ENCODE measurements at places on chromosomes 5 and 9. TPM values are rescaled to one million over a fixed set of nuclear protein-coding genes. Genes with fewer than 3 reads are reported as not detected.

DNA sequence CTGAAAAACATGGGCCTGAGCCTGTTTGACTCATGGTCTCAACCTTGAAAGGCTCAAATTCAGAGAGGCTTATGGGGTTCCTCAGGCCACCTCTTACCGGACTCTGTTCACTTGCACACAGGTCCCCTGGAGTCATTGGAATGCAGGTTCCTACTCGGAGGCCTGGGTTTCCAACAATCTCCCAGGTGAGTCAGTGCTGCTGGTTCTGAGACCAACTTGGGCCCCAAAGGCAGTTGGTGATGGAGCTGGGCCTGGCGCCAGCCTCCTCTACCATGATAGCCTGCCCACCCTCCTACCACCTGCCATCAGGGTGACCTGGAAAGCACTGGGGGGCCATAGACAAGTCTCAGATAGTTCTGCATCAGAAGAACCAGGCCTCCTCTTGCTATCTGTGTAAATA, 188.4 kb downstream of the RGS3 start:
- H3K27me3 ChIP-seq, result no peaks in the 10 kb centered on the region
- H3K36me3 ChIP-seq, result no peaks in the 10 kb centered on the region
- H3K27ac ChIP-seq, result no peak overlapping the region
- no peak for DNase-seq
- peaks cover 6% of the 10 kb centered on the region for H3K4me1 ChIP-seq

DNA sequence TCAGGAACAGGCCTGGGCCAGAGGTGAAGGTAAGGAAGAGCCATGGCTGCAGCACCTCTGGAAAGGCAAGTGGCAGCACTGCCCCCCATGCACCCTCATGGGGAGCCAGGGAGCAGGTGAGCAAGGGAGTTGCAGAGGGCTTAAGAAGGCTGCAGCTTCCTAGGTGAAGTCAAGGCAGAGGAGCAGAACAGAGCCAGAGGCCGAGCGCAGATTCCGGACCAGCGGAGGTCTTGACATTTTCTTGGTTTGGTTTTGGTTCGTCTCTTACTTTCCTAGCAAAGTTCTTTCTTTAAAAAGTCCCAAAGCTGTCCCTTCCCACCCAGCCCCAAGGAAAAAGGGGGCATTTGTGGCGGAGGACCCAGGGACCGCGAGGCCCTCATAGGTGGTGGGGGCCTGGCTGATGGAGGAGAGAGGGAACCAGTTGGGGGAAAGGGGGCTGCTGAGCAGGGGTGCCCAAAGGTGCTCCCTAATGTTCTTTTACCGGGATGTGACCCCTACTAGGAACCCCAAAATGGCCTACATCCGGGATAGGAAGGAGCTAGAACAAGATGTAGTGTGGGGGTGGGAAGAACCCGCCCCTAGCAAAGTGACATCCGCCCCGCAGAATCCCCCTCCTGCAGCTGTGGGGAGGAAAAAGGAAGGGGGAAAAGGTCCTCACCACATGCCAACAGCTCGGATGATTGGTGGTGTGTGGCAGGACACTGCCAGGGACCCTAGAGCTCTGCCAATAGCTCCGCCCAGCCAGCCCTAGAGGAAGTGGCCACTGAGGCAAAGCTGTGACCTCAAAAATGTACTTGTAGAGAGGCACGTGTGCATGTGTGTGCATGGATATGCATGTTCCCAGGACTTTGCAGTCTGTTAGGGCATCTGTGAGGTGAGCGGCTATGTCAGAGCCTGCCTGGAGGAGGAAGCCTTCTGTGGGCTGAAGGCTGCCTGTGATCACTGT, 914 bp upstream of the CD72 start:
- peaks cover 14% of the 10 kb centered on the region for H3K4me1 ChIP-seq
- H3K27ac ChIP-seq, result no peak overlapping the region
- DNase-seq, result peak; percentile 73
- no peaks in the 10 kb centered on the region for H3K27me3 ChIP-seq
- no peak overlapping the region for H3K4me3 ChIP-seq

The OGN gene
- total RNA-seq, result 2.6 TPM

The CSF2 gene
- total RNA-seq, result not detected

The DAB2 gene
- 39.4 TPM for total RNA-seq

The SLC36A3 gene
- total RNA-seq, result not detected

The RPL35 gene
- 1,031 TPM for total RNA-seq

Data from body of pancreas (tissue), 4 donors.